ENCODE measurements at places on chromosomes 16 and 17.
A peak's percentile ranks its signal among the peaks of the same experiment; 100 is the strongest.

- DNase-seq: no peak
Observed at GRCh38 chr17:40076591-40076990, 13.8 kb downstream of the THRA start.

DNA sequence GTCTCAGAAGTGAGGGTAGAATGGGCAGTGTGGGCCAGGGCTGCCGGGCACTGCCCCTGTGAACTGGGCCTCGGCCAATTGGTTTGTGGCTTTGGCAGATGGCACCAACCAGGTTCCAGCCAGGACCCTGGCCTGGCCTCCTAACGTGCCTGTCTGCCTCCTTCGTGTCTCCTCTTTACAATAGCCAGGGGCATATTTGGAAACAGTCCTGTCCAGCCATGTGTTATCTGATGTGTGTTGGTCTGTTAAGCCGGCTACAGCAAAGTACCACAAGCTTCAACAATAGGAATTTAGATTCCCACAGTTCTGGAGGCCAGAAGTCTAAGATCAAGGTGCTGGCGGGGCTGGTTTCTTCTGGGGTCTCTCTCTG is 14.6 kb downstream of the CRISPLD2 start:
- no peak for DNase-seq

DNA sequence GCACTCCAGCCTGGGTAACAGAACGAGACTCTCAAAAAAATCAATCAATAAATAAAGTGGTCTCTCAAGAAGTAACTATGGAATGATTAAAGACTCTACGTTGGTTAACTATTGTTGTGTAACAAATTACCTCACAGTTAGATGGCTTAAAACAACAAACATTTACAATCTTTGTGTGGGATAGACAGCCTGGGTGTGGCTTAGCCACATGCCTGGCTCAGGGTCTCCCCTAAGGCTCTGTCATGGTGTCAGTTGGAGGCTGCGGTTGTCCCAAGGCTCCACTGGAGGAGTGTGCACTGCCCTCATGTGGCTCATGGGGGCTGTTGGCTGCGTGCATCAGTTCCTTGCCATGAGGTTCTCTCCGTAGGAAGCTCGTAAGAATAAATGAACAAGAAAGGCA is 294.5 kb downstream of the SNX29 start:
- DNase-seq: peak; percentile 67

DNA sequence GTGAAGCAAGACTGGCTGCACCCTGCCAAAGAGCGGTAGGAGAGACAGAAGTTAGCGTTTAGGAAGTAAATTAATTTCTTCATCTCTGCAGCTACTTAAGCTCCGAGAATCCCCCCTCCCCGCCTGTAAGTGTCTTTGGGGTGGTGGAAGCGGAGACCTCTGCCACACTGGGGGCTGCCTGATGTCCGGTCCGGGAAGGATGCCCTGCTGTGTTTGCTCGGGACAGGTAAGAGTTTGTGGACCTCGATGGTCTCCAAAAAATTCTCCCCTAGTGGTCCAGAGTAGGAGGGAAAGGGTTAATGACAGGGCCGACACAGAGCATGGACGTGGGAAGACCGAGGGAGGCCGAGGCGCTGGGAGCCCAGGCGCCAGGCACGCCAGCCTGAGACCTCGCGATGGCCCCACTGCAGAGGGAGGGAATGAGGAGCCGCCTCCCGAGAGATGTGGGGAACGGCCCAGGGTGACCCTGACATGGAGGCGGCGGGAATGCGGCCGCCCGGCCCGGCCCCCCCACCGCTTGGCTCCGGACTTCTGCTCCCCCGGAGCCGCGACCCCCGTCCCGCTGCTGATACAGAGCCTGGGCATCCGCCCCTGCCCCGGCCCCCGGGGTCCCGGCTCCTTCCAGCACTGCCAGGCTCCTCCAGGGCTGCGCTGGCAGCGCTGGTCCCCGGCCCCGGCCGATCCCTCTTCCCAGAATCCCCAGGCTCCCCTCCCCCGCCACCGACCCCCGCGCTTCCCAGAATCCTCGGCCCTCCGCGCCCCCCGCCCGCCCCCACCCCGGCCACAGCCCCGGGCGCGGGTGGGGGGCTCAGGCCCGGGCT is 680 bp downstream of the ZNF629 start:
- peak; percentile 70 for DNase-seq

- peak; percentile 32 for DNase-seq
Observed at GRCh38 chr17:8806926-8807550, 7.9 kb upstream of the MFSD6L start.

GRCh38 chr17:81927653-81928543 is at the start of gene MAFG:
MAFG (minus strand) TSS chr17:81927735; CDS start chr17:81923185, 4,550 bp downstream.
- DNase-seq: peak; percentile 99
